Activated CD4-positive, alpha-beta T cell treated with anti-CD3 and anti-CD28 coated beads for 1 hour (primary cell): ENCODE measurements at places on chromosomes 1 and 21.
A peak's percentile ranks its signal among the peaks of the same experiment; 100 is the strongest.

- DNase-seq: peak; percentile 19
Measured at GRCh38 chr1:181104790-181105133, 16.3 kb downstream of the IER5 start.

DNA sequence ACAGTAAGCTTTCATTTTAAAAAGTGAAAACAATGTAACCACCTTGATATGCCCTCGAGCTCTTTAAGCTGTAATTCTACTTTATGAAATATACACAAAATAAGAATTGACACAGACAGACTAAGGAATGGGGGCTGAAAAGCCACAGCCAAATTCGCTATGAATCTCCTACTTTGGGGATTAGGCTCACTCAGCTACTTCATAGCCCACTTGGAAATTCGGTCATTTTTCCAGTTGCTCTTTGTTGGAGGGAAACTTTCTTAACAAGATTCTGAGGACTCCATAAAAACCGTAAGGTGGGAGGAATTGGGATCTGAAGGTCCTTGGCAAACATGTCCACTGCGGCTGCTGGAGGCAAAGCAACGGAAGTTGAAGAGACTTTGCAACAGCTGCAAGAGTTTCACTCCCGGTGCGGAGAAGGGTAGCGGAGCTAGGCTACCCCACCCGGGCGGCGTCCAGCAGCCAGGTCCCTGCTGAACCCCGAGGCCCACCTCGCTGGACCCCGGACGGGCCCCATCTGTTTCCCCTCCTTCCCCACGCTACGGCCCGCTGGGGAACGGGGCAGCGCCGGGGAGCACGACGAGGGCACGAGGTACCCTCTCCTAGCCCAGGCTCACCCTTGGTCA is 634 bp downstream of the MYCBP start:
- peak; percentile 16 for DNase-seq

GRCh38 chr1:29527314-29528004 is 291.1 kb downstream of the PTPRU start:
- no peak for DNase-seq

DNA sequence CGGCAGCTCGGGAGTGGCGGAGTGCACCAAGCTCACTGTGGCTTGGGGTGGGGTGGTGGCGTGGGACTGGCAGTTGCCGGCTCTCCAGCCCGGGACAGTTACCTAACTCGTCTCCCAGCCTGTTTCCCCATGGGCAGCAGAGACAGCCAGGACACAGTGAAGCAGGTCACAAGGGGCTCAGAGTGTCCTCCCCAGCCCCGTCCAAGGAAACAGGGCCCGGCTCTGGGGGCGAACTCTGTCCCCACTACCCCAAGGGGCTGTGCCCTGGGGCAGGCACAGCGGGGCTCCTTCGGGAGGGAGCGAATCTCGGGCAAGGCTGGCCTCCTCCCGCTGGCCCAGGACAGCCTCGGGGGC is 759 bp downstream of the GPR157 start:
- DNase-seq: no peak

GRCh38 chr1:25023826-25024225 is 93.8 kb upstream of the RUNX3 start:
- DNase-seq: no peak

DNA sequence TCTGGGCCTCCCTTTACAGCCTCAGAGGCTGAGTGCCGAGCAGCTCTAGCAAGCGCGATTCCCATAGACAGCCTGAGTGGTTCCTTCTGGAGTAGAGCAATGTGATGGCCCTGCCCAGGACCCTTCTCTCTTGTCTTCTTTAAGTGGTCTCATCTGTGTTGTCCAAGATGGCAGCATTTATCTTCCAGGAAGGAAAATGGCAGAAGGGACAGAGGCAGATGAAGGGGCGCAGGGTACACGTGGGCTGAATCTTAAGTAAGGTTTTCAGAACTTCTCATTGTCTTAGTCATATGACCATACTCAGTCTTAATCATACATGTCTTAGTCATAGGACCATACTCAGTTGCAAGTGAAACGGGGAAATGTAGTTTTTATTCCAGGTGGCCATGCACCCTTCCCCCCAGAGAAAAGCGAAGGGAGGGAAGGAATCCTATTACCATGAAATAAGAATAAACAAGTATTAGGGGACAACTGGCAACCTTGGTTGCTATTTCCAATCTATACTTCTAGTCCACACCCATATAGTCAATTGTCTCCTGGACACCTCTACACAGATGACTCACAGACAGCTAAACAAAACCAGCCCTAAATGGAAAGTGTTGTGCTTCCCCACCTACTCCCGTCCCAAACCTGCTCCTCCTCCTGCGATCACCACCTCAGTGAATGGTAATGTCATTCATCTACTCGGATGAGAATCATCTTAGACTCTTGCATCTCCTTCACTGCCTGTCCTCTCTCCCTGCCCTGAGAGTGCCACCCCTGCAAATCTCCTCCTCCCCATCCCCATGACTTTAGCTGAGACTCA is 13.3 kb downstream of the OVAAL start:
- DNase-seq: no peak

- no peak for DNase-seq
Measured at GRCh38 chr1:246187834-246188372, 319.2 kb downstream of the SMYD3 start.

GRCh38 chr1:23720256-23720995 is 22.8 kb upstream of the ELOA start:
- DNase-seq: no peak

DNA sequence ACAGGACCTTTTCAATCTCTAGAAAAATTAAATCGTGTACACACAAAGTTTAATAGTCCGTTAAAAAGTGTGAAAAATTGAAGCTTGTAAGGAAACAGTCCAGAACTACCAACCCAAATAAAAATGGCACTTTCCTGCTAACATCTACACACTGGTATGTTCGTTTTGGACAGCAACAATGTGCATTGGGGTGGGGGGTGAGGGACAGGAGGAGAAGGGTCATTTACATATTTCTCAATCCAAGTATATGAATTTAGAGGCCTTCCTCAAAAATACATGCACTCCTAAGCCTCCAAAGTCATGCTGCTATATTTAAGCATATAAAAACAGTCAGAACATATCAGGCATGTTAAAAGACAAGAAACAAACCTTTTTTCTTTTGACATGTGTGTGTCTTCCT is 2.5 kb downstream of the PPP1R15B start:
- no peak for DNase-seq
